Activated T-helper 1 cell treated with anti-CD3 and anti-CD28 coated beads, Interleukin-2, amount 50 U/mL, for 16 hours (primary cell): ENCODE measurements at places on chromosomes 3 and 15.
A peak's percentile ranks its signal among the peaks of the same experiment; 100 is the strongest.

GRCh38 chr3:165839296-165840076, 2.3 kb upstream of the BCHE start:
- DNase-seq: no peak

DNA sequence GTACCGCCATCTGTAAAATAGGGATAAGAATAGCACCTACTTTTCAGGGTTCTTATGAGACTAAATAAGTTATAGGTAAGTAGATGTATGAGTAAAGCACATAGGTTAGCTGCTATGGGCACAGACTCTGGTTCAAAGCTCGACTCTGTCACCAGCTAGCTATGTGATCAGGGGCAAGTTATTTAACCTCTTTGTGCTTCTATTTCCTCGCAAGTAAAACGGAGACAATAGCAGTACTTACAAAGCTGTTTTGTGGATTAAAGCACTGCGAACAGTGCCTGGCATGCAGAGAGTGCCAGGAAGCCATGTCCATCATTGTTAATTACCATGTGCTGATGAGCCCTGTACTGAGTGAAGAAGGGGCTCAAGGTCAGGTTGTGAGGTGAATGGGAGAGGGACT, 1.9 kb downstream of the LAMP3 start:
- no peak for DNase-seq

DNA sequence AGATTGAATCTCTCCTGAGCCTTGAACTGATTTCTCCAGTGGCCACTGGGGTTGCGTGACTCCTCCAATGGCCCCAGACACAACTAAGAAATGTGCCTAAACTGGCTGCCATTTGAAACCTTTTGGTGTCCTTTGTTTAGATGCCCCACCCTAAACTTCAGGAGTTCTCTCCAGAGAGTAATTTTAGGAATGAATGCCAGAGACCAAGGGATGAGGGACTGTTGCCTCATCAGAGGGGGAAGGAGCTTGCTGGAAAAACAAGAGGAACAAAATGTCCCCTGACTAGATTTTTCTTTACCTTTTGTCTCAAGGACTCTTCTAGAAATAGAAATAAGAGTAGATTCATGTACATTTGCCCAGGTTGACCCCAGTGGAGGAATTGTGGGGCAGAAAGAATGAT, 8.1 kb upstream of the ADPRH start:
- DNase-seq: no peak

- no peak for DNase-seq
Observed at GRCh38 chr3:89402051-89402450, 294.6 kb downstream of the EPHA3 start.

DNA sequence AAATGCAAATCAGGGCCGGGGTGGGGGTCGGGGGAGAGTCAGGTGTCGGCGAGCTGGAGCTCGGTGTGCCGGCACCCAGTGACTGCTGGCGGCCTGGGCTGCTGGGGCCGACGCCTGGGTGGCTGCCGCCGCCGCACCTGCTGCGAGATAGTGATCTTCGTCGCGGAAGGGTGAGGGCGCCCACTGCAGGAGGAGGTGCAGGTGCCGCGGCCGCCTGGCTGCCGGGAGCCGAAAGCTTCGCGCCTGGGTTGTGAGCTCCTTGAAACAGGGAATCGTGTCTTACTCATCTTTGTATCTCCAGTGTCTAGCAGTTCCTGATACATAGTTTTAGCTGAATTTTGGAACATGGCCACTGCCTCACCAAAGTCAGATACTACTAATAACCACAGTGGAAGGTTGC, 64.0 kb upstream of the CPOX start:
- DNase-seq: peak; percentile 6

DNA sequence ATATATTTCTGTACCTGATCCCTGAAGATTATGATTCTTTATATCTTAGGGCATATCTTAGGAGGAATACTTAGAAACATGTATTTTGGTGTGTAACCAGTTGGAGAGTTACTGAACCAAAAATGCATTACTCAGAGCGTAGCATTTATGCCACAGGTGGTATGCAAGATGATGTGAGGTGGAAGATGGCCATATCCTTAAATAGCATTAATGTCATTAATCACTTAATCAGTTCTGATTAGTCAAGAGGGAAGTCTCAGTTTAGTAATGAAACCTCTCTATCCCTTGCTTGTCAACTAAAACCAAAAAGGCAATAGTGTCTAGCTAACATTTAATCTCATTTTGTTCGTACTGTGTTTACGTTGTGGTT, 130.5 kb upstream of the PHLDB2 start:
- no peak for DNase-seq

- no peak for DNase-seq
Observed at GRCh38 chr15:27086149-27086548, 115.2 kb downstream of the GABRG3 start.
